GOT3 (cell line): ENCODE measurements at places on chromosomes 2 and 18.

- DNase-seq, result no peak
Observed at GRCh38 chr2:8458503-8459459, 223.1 kb upstream of the ID2 start.

GRCh38 chr2:98240786-98241398 lies 105.4 kb upstream of the CNGA3 start:
- no peak for DNase-seq

- DNase-seq, result no peak
Observed at GRCh38 chr2:143608758-143609157, 479.5 kb downstream of the ARHGAP15 start.

GRCh38 chr2:124662946-124663644 lies 638.0 kb downstream of the CNTNAP5 start:
- DNase-seq, result no peak

GRCh38 chr2:54708584-54709335 lies 14.7 kb upstream of the EML6 start:
- DNase-seq, result no peak

GRCh38 chr18:46291149-46291548 lies 187.0 kb downstream of the HAUS1 start:
- no peak for DNase-seq

GRCh38 chr2:178723786-178724346 lies 83.4 kb downstream of the TTN start:
- no peak for DNase-seq

- no peak for DNase-seq
Observed at GRCh38 chr2:210919128-210919527, 362.7 kb downstream of the CPS1 start.

DNA sequence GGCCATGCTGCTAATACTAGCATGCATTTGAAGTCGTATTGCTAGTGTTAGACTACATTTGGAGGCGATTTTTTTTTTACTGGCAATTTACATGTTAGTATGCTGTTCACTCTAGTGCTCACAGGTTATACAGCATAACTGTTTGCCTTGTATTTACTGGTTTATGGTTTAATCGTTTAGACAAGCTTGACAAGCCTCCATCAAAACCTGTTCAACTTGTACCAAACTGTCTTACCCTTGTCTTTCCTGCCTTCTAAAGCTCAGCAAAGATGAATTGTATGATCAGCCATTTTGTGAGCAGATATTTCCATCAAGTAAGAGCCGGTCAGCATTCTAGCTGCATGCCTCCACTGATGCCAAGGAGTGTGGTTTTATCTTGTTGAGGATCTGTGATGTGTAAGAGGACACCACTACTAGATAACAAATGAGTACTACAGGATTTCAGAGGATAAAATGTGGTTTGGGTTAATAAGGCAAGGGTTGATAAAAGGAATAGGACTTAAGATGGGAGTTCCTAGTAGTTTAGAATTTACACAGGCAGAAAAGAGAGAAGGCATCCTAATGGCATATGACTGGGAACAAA lies 68.4 kb upstream of the ITM2C start:
- no peak for DNase-seq

DNA sequence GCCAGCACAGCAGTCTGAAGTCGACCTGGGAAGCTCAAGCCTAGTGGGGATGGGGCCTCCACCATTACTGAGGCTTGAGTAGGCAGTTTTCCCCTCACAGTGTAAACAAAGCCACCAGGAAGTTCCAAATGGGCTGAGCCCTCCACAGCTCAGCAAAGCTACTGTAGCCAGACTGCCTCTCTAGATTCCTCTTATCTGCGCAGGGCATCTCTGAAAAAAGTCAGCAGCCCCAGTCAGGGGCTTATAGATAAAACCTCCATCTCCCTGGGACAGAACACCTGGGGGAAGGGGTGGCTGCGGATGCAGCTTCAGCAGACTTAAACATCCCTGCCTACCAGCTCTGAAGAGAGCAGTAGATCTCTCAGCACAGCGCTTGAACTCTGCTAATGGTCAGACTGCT lies 218.4 kb upstream of the VRK2 start:
- no peak for DNase-seq

GRCh38 chr2:45178854-45179253 lies 169.6 kb upstream of the SIX2 start:
- DNase-seq, result no peak

DNA sequence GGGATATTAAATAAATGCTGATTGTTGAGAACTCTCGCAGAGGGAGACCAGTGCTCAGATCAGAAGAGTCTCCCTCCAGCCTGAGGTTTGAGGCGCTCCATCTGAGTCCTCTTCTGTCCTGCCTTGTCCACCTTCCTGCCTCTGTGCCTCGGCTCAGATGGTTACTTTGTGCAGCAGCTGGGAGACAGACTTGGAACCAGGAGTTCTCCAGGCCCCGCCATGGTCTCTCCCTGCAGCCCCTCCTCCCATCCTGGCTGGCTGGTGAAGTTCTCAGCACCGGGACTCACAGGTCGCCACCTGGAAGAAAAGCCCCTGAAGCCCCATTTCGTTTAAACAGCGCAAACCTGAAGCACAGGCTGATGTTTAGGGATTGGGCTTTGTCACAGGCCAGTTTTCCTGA lies 60.6 kb downstream of the DDX1 start:
- no peak for DNase-seq

DNA sequence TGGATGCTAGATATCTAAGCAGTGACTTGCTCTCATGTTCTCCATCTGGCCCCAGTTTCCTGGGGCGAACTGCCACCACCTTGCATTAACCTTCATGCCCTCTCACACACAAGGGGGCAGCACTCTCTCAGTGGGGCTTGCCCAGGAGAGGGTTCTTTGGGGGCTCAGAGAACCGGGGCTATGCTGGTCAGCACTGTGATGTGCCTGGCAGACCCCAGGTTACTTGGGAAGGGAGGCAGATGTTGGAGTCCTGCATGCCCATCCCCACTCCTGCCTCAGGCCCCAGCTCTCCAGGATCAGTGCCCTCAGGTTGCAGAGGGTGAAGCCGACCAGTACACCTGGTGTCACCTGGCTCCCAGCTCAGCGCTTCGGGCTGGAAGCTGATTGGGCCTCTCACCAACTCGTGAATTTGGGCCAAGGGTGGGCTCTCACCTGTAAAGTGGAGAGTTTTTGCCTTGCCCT lies 396.2 kb upstream of the HS6ST1 start:
- no peak for DNase-seq

GRCh38 chr2:190762566-190762965 lies 113.7 kb downstream of the NAB1 start:
- DNase-seq, result no peak

DNA sequence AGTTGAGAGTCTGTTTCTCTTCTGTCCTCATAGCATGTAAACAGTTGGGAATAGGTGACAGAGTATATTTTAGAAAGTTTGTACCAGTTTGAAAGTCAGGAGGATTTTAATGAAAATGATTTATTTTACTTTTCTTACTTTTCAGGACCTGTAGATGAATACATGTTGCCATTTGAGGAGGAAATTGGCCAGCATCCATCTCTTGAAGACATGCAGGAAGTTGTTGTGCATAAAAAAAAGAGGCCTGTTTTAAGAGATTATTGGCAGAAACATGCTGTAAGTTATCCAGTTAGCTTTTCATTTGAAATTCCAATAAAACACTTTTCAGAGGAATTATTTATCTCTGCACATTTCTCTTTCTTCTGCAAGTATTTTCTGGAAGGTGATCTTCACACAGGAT lies 81.1 kb downstream of the ACVR2A start:
- no peak for DNase-seq

DNA sequence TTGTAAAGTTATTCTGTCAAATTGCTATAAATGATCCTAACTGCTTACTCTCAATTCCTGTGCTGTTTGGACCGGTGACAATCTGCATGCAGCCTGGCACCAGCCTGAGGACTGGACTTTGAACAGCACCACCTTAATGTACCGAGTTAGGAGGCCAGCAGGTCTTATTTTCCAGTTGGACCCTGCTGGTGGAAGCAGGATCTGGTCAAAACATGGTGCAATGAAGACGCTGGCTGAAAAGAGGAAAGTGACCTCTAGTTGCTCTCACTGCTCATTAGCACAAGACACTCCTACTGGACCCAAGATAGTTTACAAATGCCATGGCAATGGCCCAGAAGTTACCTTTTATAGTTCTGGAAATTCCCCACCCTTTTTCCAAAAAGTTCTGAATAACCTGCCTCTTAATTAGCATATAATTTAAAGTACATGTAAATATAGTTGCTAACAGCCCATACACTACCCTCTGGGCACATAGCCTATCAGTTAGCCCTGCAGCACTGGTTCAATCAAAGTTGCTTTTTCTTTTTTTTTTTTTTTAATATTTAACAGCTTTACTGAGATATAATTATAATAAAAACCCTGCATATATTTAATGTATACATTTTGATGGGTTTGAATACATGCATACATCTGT lies 35.8 kb downstream of the RBKS start:
- no peak for DNase-seq
